Activated CD4-positive, alpha-beta T cell treated with anti-CD3 and anti-CD28 coated beads, Interleukin-2, amount 10 ng/mL, durations not matched to agents 24 days and 14 days (primary cell): ENCODE measurements at places on chromosomes 2 and 18.

GRCh38 chr2:178286636-178287035, 92.3 kb downstream of the OSBPL6 start:
- no peak for DNase-seq

DNA sequence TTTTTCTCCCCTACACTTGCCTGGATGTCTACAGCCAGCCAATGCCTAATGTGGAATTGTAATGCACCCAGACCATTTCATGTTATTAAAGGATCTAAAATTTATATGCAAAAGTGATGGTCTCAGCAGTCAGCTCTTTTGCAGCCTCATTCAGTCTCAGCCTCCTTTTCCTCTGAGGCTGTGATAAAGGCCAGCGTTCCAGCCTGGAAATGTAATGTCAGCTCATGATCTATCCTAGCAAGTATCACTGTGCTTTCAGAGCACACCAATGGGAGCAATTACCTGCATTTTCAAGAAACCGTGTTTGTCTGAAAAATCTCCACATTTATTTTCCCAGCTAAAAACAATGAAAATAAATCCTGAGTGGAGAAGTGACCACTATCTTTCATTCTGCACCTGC, 274.6 kb downstream of the CDH20 start:
- no peak for DNase-seq

GRCh38 chr2:226427538-226428307, 371.9 kb downstream of the IRS1 start:
- no peak for DNase-seq

- DNase-seq: no peak
Measured at GRCh38 chr2:238016526-238016925, 44.3 kb upstream of the SCLY start.

GRCh38 chr18:43211059-43211458, 66.2 kb downstream of the SYT4 start:
- no peak for DNase-seq
